Stimulated activated CD8-positive, alpha-beta memory T cell treated with anti-CD3 and anti-CD28 coated beads, Interleukin-4, amount 100 ng/mL, for 4 hours (primary cell): ENCODE measurements at places on chromosomes 4 and X.

DNA sequence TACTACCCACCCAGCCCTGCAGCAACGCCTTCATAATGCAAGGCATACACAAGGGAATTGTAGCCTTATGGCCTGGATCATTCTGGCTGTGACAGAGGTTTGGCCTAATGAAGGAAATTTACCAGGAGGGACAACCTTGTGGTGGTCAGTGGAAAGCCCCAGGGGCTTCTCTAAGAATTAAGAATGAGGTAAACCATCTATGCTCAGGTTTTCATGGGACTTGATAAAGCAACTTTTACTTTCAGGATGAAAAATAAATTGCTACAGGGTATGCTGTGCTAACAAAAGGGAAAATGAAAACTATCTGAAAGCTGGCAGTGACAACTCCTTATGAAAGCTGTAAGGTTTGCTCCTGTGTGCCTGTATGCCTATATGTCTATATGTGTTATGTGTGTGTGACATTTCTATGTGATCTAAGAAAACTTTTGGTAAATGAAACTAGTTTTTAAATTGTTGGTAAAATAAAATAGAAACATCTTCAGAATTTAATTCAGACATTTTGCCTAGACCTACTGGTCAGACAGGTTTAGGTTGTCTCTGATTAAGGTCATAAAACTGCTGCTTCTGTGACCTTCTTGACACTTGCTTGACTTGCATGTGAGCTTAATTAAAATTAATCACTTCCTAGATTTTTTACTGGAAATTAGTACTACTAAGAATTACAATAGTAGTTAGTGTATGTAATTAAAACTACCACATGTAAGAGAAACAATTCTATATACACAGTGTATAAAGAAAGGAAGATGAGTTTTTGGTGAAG lies 19.9 kb upstream of the TXK start:
- no peak for DNase-seq

GRCh38 chr4:106507440-106507839 lies 138.9 kb upstream of the GIMD1 start:
- no peak for DNase-seq

GRCh38 chr4:15805583-15806517 lies 27.7 kb downstream of the CD38 start:
- no peak for DNase-seq

- DNase-seq = no peak
Measured at GRCh38 chr4:71231129-71232055, 107.4 kb upstream of the SLC4A4 start.

- no peak for DNase-seq
Measured at GRCh38 chrX:136896121-136896914, 15.8 kb upstream of the RBMX start.

GRCh38 chr4:78004270-78004669 lies 52.9 kb upstream of the FRAS1 start:
- no peak for DNase-seq

- no peak for DNase-seq
Measured at GRCh38 chr4:137124278-137124932, 407.9 kb downstream of the PCDH18 start.
